Adipocyte (in vitro differentiated cells): ENCODE measurements at places on chromosomes 13 and 19.

GRCh38 chr13:79988573-79988972 is 352.4 kb downstream of the SPRY2 start:
- peak; percentile 64 for DNase-seq

DNA sequence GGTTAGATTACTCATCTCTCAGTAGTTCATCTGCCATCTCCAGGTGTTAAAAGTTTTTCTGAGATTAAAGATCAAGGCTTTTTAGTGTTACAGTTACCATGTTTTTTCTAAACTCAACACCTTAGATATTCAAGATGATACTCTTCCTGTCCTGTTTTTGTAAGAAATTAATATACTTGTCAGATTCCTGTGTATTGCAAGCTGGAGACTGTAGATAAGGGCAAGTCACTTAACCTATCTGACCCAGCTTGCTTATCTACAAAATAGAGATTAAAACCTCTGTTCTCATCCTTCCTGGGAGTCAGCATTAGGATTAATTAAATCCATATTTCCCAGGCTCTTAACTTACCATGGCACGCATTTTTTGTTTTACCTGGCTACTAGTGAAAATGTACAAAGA is 25.2 kb downstream of the SUGT1 start:
- DNase-seq = no peak

DNA sequence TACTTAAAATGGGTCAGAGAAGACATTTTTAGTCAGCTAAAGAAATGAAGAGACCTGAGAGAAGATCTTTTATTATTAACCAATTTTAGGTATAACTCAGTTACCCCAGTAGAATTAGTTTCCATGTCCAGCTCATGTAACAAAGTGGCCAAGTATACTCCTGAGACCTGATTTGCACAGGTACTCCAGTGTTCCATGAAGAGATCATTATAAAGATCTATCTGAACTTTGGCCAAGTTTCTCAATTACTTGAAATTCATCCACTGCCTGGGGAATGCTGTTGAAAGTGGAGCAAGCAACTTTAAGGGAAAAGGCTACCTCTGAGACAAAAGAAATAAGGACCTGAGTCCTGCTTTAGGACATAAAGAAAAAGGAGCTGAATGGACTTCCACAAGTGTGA is 47.0 kb downstream of the EDNRB start:
- DNase-seq = no peak

DNA sequence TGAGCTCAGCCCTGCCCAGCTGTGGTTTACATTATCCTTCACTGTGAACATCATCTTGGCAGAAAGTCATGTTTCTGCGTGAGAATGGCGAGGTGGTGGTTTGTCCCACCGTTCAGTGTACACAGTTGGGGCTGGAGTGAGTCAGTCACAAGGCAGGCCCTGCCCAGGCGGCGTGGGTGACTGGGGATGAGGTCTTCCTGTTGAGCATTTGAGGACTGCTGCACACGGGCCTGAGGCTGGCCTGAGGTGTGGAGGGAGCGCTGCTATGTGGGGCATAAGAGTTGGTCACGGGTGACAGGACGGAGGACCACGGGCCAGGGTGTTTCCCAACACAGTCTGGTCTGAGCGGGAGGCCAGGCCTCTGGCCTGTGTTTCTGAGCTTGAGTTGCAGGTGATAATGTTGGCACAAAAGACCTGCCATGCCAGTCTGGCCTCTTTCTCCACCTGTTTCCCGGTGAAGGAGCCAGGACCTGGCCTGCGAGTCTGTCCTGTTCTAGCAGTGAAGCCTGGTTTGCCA is 13.4 kb upstream of the C19orf33 start:
- DNase-seq = peak; percentile 90

DNA sequence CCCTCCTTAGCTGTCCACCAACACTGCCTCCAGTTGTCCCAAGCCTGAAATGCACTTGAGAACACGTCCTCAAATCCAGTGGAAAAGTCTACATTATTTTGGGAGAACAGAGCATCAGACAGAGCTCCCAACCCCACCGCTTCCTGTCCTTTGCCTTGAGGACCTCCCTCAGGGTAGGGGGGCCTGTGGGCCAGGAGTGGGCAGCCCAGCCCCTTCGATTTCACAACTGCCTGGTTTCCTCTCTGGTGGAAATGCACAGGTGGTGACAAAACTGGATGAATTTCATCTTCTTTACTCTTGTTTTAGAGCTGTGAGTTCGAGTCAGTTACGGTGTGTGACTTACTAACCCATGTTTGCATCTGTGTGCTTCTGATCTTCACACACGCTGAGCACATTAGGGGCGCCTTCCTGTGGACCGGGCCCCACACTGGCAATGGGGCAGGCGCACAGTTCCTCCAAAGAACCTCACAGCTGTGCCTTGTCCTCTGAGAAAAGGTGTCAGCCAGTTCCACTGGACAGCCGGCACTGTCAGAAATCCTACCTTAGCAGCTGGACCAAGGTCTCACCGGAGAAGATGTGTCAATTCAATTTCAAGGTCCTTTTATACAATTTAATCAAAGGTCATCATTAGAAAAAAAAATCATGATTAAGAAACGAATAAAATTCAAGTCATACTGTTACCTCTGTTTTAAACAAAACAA is 80.2 kb downstream of the IRS2 start:
- no peak for DNase-seq

GRCh38 chr19:46753420-46754155 is 7.3 kb upstream of the STRN4 start:
- peak; percentile 51 for DNase-seq

DNA sequence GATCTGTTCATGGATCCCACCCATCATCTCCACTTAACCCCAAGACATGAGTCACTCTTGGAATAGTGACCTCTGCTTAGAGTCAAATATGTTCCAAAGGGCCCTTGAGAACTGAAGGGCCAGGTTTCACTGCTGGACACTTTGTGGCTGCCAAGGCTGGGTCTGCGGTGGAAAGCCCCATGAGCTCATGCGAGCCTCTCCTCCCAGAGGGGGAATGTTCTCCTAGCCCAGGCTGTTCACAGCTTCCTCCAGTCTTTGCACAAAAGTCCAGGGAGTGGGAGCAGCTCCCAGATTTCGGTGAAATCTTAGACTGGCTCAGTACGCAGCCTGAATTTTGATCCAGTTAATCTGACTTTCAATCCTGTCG is 732 bp upstream of the DCLK1 start:
- DNase-seq = no peak

DNA sequence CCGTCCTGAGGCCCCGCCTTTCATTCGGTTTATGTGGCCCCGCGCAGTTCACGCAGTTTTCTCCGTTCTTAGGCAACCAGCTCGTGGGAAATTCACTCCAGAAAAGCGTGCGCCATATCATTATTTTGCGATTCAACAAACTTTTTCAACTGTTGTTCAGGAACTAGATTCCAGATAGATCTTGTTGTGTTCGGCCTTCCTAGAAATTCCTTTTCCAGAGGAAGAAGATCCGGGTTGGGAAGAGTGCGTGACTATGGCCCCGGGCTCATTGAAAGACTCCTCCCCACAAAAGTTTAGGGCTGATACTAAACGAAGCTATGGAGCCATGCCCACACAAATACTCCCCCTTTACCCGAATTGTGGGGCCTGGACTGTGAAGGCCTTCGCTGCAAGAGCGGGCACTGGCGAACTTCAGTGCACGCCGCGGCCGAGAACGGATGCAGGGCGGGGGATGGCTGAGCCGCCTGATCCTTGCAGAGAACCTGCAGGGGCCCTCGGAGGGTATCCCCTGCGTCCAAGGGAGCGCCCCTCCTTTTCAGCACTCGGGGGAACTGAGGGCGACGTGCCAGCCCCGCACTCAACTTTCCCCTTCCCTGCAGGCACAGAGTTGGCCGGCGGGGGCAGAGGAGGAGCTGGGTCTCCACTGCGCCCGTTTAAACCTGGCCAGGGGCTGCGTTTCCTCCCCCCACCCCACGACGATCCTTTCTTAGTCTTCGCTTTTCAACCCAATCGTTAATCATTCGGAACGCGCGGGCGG is 904 bp upstream of the SOX1 start:
- DNase-seq = no peak

GRCh38 chr13:40589285-40590109 is 76.9 kb downstream of the FOXO1 start:
- no peak for DNase-seq

GRCh38 chr19:33954686-33955085 is 158.0 kb downstream of the KCTD15 start:
- no peak for DNase-seq

DNA sequence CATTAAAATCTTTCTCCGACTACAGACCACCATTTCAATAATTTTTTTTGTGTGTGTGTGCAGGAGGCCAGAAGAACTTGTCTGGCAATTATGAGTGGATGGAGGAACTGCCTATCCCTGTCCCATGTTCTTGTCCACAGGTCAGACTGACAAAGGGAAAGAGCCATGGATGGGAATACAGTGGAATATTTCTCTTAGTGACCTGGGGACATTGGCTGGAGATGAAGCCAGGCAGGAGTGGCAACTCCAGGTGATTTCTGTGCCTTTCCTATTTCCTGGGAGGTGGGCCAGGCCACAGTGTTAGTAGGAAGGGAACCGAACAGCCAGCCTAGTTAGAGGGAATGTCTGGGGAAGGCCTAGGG is 3.7 kb downstream of the PSG9 start:
- DNase-seq = no peak

- no peak for DNase-seq
Observed at GRCh38 chr19:33960566-33960965, 163.9 kb downstream of the KCTD15 start.

DNA sequence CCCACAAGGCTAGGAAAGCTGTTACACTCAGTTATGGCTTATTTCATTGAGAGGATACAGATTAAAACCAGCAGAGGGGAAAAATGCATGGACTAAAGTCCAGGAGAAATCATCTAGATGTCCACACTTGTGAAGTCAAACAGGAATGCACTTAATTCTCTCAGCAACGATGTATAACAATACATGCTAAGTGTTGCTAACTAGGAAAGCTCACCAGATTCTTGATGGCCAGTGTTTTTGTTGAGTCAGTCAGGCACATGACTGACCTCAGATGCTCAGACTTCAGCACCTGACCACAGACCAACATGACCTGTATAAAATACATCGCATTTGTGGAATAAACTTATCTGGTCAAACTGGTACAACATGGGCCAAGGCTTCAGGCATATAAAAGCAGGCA is 470.2 kb upstream of the PRR20A start:
- DNase-seq = no peak

- DNase-seq = peak; percentile 52
Observed at GRCh38 chr13:63403733-63404132, 1988.1 kb upstream of the PCDH20 start.

DNA sequence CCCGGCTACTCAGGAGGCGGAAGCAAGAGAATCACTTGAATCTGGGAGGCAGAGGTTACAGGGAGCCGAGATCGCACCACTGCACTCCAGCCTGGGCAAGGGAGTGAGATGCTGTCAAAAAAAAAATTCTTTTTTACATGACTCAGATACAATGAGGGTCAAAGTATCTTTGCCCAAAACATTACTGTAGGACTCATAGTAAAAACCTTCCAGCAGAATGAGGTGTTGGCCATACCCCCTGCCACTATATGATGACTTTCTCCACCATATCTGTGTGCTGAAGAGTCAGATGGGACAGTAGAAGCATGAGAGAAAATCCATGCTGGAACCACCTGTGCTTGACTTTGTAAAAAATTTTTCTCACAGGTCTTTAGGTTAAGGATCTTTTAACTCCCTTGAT is 86.7 kb downstream of the COL4A2 start:
- DNase-seq = no peak

DNA sequence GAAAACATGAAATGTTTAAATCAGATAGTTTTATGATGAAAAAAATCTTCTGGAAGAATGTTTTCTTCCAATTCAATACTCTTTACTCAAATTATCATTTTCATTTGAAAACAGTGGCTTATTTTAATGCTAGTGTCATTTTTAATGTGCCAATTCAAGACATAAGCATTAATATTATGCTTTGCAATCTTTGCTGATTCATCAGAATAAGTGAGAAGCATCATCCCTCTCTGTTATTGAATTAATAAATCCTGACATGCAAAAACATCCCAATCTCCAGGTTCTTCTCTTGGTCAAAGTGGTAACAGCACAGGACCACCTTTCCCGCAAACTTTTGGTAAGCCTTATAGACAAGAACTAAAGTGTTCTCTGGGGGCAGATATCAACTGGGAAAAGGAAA is 3.8 kb downstream of the INTS6 start:
- DNase-seq = no peak

DNA sequence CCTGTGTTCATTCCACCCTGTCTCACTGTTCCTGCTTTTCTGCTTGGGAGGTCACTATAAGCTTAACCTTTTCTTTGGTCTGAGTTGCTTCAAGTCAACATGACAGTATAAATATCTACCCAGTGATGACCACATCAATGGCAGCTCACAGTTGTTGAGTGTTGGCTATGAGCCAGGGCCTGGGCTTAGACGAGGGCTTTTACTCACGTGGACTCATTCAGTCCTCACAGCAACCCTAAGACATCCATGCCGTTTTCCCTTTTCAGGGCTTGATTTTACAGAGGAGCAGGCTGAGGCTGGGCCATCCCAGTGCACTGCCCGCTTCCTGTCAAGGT is 10.2 kb upstream of the CCDC97 start:
- DNase-seq = peak; percentile 60

DNA sequence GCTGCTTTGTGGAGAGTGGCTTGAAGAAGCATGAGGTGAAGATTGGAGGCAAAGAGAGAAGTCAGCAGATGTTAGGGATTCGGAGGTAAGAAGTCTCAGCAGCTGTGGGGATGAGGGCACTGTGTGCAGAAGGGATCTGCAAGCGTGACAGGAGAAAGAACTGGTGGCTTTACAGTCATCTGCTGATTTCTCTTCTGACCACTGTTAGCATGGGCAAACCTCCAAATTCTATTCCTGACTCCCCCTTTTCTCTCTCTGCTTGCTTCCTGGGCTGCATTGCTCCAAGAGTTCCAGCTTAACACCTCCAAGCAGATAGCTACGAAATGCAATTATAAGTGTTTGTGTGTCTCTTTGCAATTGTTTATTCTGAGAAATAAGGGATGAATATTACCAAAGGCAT is 159.6 kb downstream of the GGACT start:
- DNase-seq = no peak

- DNase-seq = no peak
Observed at GRCh38 chr19:31821346-31821745, 472.1 kb upstream of the TSHZ3 start.

DNA sequence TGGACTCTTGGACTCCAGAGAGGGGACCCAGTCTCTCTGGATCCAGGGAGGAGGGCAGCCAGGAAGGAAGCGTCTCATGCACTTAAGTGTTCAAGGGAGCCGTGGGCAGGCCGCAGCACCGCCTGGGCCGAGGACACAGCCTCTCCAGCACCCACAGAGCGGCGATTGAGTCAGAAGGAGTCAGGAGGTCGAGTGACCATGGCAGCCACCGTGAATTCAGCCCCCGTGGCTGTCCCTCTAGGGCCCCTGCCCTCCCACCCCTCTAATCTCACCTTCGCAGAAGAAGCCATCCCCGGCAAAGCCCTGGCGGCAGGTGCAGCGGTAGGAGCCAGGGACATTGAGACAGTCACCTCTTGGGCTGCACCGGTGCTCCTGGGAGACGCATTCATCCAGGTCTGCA is 38.0 kb downstream of the FBN3 start:
- DNase-seq = no peak

DNA sequence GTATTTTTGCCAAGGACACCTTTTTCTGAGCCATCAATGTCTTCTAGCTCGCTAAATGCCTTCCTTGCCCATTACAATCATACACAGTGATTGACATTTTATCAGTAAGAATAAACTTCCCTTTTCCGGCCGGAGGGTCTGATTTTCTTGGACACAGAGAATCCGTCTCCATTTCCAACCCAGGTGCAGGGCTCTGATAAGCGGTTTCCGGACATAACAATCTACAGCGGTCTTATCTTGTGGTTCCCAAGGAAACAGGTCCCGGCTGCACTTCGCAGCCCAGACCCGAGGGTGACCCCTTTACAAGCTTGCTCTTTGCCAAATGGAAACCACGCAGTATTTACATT is 5.1 kb upstream of the ZNF77 start:
- no peak for DNase-seq
